ENCODE measurements at places on chromosomes 5 and 9. TPM values are rescaled to one million over a fixed set of nuclear protein-coding genes. Genes with fewer than 3 reads are reported as not detected.
A peak's percentile ranks its signal among the peaks of the same experiment; 100 is the strongest.

TXNDC8 gene
- total RNA-seq, result not detected

SLC25A2 gene
- total RNA-seq, result 0.54 TPM

TMEFF1 gene
- 0.54 TPM for total RNA-seq

GRCh38 chr5:168583742-168584482 is 4.7 kb upstream of the PANK3 start:
- peak; percentile 37 for DNase-seq

DNA sequence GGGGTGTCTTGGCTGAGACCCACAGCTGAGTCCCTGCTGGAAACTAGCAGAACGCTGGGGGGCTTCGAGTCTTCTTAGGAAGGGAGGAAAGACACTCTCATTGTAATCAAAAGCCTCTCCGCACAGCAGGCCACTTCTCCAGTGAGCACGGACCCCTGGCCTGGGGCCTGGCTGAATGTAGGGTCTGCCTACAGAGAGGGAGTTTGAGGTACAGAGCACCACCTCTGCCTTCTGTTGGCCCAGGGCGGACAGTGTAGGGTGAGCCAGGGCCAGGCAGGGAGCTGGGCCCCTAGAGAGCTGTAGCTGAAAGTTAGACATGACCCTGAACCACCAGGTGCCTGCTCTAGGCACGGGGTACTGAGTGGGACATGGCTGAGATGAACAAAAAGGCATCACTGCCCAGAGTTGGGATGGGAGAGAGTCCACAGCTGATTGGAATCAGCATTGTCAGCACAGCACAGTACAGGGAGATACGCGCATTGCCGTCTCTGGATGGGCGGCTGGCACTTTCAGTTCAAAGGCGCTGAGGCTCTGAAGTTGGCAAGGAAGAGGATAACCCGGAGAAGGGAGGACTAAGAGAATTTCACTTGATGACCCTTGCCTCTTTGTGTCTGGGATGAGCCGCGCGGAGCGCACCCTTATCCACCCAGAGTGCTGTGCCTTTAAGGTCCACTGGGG is 363 bp upstream of the SLC25A48 start:
- no peak for DNase-seq

GRCh38 chr9:110356639-110357395 is 19.2 kb upstream of the TXNDC8 start:
- no peak for DNase-seq

GRCh38 chr5:34062419-34062818 is 19.4 kb upstream of the C1QTNF3 start:
- no peak for DNase-seq

DNA sequence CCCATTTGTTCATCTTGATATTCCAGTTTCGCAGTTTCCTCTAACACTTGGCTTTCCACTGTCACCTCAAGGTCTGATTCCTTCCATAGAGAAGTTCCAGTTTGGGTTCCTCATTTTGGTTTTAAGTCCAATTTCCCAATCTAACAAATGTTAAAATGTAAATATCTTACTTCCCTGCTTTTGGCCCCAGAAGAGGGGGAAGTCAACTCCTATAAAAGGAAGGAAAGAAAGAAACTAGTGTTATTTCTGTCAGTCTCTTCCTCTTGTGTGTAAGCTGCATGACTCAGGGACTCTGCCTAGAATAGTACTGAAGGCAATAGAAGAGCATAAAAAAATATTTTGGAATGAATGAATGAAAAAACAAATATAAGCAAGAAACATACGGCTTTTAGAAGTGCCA is 127.5 kb upstream of the CCNG1 start:
- no peak for DNase-seq

DNA sequence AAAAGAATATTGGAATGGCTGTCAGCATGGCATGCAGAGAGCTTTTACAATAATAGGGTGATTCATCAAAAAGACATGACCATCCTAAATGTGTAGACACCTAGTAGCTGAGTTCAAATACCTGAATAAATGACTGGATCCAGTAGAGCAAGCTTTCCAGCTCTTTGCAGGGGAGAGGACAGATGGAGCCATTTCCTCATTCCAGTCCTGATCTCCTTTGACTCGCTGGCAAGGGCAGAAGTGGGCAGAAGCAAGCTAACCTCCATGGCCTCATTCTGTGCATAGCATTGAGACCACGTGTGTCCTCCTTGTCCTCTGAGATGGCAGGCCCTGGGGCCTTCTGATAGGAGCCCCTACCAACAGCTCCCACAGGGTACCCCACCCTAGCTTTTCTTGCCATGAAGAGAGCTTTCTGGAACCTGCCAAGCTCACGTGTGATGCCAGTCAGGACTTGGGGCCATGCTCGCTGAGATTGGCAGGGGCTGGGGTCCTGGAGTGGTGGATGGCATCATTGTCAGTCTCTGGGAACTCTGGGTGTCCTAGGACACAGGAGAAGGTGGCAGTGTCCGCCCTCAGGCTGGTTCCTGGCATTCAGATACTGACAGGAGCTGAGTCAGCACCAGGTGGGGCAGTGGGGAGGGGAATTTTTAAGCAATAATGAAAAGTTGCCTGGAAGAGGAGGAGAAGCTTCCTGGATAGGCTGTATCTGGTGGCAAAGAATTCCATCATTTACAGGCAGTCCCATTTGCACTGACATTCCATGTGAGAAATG is 33.6 kb downstream of the WWC1 start:
- no peak for DNase-seq

DNA sequence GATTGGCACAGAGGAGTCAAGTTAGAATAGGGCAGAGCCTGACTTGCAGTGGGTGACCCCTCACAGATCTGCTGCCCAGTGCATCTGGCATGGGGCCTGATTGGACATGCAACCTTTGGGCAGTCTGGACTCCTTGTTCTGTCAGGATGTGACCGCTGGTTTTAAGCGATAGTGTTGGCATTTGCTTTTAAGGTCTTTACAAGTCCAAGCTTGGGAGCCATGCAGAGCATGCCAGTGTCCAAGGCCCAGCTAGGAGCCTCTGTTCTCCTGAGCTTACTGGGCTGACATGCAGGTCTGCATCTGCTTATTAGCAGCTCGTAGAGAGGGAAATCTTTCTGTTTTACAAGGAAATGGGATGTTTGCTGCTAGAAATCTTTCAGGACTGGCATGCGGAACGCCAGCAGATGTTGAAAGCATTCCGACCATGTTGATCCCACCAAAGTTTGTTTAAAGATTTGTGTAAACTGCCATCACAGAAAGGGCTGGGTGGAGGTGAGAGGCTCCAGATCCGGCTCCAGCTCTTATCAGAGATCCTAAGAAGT is 27.5 kb downstream of the GADD45G start:
- DNase-seq, result no peak

DNA sequence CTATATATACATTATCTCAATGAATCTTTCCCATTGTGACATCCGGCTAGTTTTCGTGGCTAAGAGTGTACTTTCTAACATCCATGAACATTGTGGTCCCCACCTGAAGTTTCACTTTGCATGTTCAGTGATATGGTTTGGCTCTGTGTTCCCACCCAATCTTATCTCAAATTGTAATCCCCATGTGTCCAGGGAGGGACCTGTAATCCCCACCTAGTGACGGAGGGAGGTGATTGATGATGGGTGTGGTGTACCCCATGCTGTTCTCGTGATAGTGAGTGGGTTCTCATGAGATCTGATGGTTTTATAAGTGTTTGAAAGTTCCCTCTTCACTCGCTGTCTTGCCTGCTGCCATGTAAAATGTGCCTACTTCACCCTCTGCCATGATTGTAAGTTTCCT is 28.1 kb downstream of the MRPL22 start:
- DNase-seq, result no peak

DNA sequence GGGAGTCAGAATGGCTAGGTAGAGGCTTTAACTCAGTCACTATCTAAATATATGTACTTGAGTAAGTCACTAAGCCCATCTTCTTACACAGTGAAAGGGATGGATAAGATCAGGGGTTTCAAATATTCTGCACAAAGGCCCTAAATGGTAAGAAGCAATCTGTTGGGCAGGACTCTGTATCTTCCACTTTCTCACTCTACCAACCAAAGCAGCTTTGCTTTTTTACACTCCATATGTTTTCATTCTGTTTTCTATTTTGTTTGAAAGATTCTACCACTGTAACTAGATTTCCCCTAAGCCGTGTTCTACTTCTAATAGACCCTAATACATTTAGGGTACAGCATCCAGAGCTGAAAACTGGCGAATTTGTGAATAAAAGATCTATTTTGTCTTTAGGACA is 477.5 kb upstream of the NMUR2 start:
- DNase-seq, result no peak

DNA sequence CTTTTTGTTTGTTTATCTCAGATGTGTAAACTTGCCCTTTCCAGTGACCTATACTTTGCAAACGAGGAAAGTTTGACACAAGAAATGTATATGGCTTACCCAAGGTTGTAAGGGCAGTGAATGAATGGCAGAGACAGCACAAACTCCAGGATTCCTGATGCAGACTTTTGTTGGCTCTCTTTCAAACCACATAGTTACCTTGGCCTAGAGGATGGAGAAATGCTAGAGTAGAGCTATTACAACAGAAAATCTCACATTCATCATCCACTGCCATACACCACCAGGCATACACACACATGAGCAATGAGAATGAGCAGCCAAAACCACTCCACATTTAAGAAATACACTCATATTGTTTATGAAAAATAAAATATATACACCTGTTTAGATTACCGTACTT is 387.0 kb downstream of the TLR4 start:
- no peak for DNase-seq

GRCh38 chr9:15999422-16000339 is 446.8 kb downstream of the CCDC171 start:
- no peak for DNase-seq

Measured in hematopoietic multipotent progenitor cell (in vitro differentiated cells).